ENCODE measurements at places on chromosomes 3 and 15.

GRCh38 chr3:29420106-29420505, 139.2 kb downstream of the RBMS3 start:
- no peak for DNase-seq

GRCh38 chr3:139339219-139339906, 4.5 kb upstream of the MRPS22 start:
- DNase-seq: no peak

DNA sequence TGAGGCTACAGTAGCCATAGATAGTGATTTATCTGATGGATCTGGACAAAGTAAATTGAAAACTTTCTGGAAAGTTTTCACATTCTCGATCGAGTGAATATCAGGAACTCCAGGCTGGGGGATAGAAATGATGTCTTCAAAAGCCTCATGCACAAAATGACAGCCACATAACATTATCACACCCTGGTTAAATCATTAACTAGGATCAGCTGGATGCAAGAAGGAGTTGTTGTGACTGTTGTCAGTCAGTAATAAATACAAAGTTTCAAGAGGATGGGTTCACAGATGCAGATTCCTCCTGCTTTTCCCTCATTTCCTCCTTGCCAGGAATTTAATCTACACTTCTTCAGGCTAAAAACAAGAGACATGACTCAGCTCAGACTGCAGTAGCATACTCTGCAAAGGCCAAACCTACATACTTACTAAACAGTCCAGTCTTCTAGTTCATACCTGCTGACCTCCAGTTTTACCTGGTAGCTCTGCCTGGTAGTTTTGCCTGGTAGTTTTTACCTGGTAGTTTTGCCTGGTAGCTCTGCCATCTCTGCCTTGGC, 40.9 kb downstream of the C2CD4A start:
- DNase-seq: no peak

GRCh38 chr3:66227051-66227450, 6.2 kb downstream of the SLC25A26 start:
- no peak for DNase-seq

DNA sequence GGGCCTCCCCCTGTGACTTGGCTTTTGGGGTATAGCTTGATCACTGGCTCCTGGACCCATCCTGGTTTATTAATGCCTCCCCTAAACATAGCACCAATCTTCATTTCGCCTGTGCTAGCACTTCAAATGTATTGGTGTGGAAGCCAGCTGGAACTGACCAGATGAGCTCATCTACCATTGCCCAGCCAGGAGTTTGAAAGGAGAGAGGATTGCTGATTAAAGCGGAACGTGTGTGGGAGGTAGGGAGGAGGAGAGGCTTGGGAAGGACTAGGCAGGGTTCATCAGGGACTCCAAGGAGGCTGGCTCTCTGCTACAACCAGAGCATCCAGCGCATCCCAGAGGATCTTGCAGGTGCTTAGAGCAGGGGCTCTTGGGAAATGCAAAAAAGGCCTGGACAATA, 34.4 kb upstream of the TLE3 start:
- no peak for DNase-seq

DNA sequence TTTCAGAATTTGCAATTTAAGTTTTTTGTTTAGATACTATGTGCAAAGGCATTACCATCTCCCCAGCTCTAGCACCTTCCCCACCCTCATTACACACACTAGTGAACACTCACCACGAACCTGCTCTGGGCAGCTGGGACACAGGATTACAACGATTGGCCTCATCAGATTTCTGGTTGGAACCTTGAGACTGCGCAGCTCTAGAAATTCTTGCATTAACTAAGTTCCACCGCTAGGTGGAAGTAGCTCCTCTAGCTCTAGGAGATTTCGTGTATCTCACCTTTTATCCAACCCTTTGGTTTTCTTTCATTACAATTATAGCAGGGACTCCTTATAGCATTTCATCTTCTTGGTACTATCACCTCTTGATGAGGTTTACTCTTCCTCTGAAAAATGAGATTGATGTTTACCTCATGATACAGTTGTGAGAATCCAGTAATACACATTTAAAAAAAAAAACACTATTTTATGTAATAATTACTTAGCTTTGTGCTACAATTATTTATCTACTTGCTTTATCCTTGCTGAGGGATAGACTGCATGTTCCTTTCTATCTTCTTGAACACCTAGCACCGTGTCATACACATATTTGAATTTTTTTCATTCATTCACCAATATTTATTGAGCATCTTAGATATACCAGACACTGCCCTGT, 28.7 kb upstream of the PLOD2 start:
- peak; percentile 64 for DNase-seq

GRCh38 chr15:101023501-101024072, 104.4 kb downstream of the LRRK1 start:
- no peak for DNase-seq

DNA sequence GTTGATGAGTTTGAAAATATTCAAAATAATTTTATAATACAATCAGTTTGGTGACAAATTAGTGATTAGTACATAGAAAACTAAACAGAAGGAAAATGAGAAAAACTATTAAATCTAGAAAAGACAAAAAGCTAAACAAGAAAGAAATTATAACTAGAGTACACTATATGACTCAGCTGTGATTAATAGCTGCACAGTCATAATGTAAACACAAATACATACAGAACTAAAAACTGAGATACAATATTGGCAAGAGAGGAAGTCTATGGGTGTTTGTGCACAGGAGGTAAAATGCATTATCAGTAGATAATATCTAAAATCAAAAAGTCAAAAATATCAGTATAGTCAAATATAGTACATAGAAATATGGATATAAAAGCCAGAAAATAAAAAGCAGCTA, 80.7 kb upstream of the PCSK6 start:
- DNase-seq: no peak

GRCh38 chr3:43902415-43902814, 211.7 kb downstream of the ABHD5 start:
- DNase-seq: no peak

All from MM.1S (cell line).